Right atrium auricular region (tissue), 2 donors: ENCODE measurements at places on chromosomes 16 and 17.

GRCh38 chr17:41588126-41588810, 1.6 kb upstream of the KRT14 start:
- DNase-seq: no peak

- no peak for DNase-seq
These were observed 10.6 kb downstream of the MPG start for GRCh38 chr16:88613-89012.

DNA sequence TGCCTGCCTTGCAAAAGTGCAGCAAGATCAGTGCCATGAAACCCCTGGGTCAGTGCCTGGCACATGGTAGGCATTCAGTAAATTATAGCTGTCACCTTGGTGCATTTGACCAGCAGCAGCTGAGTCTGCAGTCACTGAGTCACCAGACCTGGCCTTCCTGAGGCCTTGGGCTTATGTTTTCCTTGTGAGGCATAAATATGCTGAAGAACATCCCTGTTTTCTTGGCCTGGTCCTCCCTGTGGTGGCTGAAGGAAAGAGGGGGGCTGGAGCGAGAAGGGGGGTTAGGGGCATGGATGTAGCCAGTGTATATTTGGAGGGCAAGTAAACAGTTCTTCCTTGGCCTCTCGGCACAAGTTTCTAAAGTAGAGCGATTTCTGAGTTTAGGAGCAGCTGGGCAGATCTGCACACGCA, 26.5 kb downstream of the EPN2 start:
- no peak for DNase-seq

GRCh38 chr16:74732707-74733350, 32.2 kb upstream of the MLKL start:
- DNase-seq: no peak

DNA sequence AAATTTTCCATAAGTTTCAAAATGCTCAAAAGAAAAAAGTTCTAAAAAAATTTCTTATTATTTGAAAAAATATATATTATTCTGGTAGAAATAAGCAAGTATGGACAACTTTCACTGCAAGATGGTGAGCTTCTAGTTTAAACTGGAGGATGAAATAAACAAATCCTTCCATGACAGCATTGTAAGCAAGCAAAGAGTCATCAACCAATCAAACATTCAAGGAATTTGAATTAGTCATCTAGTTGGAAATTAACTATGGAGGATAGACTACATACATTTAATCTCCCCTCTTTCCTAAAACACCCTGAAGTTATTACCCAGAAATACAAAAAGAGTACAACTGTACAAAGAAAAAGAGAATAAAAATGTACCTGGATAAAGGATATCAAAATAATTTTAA, 51.0 kb upstream of the IRX5 start:
- DNase-seq: no peak

DNA sequence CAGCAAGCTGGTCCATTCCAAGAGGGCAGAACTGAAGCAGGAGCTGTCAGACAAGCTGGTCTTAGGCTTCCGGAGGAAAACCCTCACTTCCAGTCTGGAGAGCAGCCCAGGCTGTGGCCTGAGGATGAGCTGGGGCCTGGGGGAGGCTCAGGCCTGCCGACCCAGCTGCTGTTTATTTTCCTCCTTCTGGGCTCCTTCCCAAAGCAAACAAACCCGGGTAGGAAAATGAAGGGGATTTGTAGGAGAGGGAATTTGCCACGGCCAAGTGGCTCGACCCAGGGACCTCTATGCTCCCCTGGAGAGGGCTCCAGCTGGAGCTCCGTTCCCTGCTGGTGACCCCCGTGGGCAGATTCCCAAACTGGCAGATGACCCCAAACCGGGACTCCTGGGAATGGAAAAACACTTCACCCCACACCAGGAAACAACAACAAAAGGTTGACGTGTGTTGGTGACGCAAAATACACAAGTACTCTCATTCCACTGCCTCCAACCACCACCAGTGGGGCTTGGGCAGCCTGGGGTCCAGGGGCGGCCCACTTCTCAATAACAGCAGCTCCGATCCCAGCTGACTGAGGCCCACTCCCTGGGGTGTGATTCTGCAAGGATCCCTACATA, 8.8 kb downstream of the JUP start:
- peak; percentile 79 for DNase-seq

DNA sequence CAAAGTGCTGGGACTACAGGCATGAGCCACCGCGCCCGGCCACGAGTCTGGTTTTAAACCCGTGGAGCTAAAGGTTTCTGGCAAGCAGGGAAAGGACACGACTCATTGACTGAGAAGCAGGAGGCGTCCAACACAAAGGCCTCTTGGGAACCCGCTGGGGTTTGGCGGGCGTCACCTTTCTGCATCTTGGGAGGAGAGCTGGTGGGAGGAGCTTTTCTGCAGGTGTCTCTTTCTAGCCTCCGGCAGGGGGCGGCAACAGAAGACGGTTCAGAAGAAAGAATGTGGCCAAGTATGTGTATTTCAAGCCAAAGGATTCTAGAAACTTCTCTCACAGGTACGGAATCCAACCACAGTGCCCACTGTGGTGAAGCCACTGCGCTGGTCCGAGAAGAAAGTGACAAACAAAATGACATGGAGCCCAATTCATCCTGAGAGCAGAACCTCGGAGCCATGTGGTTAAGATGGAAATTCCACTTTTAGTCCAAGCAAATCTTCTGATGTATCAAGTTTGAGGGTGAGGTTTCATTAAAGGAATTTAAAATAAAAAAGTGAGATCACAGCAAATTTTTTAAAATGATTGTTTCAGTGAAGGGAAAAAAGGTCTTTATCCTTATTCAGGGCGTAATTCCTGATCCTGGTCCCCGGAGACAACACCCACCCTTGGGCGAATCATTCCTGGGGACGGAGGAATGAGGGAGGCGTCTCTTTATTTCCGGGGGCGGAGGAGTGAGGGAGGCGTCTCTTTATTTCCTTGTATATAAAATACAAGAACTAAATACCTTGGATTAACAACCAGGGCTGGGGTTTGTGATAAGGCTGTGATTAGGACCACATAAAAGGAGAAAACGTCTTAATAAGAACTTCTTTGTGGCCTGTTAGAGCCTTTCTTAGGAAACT, 97.6 kb downstream of the MRM3 start:
- DNase-seq: peak; percentile 84

DNA sequence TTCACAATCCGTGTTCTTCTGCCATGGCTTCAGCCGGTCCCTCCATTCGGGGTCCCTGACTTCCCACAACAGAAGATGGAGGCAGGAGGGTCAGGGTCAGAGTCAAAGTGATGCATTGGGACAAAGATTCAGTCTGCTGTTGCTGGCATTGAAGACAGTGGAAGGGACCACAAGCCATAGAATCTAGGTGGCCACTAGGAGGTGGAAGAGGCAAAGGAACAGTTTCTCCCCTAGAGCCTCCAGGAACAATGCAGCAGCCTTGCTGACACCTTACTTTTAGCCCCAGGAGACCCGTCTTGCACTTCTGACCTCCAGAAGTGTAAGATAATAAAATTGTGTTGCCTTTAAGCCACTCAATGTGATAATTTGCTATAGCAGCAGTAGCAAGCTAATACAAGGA, 55.9 kb downstream of the MFSD11 start:
- no peak for DNase-seq

DNA sequence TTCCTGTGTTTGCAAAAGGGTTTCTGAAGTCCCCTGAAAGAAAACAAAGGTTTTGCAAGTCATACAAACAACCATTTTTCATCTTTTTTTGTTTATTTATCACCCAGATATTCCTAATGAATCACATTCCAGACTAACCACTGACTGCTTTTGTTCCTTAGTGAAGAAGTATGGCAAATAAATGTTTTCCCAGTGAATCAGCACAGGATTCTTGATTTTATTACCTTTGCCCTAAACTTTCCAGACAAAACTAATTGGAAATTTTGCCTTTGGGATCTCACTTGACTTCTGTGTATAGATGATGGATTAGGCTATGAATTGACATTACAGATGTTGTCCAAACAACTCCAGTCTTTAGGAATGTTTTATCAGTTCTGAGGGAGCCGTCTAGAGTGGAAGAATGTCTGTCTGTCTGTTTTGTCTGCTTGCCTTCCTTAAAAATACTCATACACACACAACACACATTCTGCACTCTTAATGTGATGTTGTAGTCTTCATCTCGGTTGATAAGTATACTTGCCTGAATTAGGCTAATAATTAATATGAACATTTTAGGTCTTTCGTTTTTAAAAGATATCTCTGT, 48.9 kb downstream of the VMP1 start:
- no peak for DNase-seq

- no peak for DNase-seq
These were observed 741 bp downstream of the PLK1 start for GRCh38 chr16:23679274-23679985.

DNA sequence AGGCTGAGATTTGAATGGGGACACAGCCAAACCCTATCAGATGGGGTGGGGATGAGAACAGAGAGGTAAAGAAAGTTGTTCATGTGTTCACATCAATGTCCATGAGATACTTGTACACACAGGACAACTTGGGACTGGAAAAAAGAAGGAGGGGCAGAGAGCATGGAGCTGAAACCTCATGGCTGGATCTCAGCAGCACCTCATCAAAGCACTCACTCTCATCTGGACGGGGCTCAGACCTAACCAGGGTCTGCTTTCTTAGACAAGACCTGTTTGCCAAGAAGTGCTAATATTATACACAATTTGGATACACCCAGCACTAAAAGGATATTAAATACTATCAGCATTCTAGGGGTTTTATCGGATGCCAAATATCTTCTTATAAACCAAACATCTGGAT, 399.8 kb downstream of the SLC39A11 start:
- DNase-seq: no peak

DNA sequence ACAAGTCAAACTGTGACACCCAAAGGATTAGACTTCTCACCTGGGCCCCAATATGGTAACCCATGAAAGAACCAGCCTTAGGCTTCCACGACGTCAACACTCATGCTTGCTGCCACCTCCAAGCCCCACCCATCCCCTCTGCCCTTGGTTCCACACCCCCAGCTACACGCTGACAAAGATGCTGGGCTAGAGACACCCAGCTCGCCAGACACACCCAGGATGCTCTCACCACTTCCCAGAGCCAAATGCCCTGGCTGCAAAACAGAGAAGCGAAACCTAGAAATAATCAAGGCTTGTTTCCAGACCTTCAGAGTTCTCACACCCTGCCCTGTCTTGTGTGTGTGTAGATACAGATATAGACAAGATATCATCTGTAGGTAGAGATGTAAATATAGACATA, 26.0 kb upstream of the ADCY9 start:
- DNase-seq: no peak

DNA sequence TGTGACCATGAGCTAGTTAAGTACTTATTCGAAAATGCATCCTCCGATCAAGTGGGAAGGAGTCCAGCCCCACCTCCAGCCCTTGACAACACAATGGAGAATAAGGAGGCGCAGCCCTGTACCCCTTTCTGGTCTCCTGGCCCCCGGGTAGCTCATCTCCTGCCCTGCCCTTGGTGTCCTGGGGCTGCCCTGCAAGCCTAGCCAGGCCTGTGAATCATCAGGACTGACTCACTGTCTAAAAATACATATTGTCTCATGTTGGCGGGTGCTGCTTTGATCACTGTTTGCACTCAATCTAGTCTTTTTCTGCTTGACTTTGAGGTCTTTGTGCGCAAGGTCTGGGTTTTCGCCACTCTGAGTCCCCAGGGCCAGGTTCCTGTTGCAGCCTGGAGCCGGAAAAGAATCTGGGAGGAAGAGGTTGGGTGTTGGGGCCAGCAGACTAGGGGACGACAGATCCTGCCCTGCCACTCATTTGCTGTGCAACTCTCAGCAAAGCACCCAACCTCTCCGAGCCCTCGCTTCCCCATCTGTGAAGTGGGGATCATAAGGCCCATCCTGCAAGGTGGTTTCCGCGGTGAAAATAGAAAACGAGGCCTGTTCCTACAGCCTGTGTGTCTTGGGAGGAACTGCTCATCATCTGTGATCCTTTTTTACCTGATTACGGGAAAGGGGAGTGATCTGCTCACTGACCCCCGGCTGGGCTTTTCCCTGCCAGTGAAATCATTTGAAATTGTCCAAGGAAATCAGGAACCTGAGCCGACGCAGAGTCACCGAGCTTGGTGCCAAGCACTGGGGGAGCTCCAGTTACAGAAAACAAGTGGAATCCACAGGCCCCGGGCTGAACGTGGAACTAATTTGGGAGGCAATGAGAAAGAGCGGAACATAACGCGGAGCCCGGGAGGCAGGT, 230.4 kb downstream of the PARN start:
- peak; percentile 72 for DNase-seq

DNA sequence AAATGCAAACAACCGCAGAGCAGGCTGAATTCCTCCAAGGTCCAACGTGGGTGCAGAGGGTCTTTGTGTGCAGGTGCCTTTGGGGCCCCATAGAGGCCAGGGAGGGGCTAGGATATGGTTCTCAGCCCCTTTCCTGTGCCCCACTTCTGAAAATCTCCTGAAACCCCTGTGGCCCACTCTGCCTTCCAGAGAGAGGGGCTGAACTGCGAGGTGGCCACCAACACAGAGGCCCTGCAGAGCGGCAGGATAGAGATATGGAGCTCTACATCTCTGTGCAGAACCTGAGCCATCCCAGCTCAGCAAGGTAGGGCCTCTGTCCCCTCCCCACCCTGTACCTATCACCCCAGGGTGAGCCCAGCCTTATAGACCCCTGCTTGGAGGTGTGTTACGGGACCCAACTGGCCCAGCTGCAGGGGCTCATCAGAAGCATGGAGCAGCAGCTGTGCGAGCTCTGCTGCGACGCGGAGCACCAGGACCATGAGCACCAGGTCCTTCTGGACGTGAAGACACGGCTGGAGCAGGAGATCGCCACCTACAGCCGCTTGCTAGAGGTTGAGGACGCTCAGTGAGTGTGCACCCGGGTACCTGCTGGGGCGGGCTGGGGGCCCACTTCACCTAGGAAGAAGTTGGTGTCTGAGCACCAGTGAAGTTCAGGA, 5.5 kb downstream of the USP6 start:
- DNase-seq: no peak

- DNase-seq: no peak
These were observed 2.7 kb downstream of the SRRM2 start for GRCh38 chr16:2755158-2755557.

DNA sequence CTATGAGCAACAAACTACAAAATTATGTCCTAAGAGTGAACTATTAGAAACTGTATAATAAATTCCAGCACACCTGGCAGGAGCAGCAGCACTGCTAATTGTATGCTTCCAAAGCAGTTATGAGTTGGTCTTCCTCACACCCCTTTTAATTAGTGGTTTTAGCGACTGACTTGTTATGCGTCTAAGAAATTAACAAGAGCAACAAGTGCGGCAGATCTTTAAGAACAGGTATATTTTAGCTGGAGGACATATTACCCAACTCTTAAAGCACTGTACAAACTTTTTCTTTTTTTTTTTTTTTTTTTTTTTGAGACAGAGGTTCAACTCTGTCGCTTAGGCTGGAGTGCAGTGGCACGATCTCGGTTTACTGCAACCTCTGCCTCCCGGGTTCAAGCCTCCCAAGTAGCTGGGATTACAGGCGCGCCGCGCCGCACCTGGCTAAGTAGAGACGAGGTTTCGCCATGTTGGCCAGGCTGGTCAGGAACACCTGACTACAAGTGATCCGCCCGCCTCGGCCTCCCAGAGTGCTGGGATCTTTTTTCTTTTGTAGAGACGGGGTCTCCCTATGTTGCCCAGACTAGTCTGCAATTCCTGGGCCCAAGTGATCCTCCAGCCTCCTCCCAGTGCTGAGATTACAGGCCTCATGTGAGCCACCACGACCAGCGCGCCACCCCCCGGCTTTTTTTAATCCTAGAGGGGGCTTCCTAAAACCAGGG, 1.6 kb upstream of the FBXL20 start:
- DNase-seq: no peak
